AG04449 (cell line): ENCODE measurements at places on chromosomes 2 and 18.

DNA sequence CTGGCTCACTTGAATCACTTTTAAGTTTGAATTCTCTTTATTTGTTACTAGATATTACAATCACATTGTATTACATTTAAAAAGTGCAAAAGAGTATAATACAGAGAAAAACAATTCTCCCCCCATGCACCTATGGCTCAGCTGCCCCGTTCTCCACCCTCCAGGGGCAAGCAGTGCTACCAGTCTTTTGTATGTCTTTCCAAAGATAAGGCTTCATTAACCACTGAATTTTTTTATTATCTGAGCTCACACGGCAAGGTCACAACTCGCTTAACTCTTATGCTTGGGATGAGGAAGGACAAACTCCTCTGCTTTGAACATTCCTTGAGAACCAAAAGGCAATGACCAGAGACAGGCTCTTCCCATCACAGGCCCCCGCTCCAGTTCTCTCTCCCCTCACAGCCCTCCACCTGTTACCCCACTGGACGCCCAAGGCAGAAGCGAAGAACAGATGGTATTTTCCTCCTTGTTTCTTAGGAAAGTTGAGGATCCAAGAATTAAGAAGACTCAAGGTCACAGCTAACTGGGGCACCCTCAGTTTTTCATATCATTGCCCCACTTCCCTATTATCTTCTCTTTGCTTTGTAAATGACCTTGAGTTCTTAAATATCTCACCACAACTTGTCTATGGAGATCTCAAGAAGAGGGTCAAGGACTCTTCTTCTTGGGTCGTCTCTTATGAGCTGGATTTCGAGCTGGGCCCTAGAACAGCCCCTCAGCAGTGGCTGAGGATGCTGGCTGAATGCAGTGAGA lies 30.1 kb downstream of the SH2D6 start:
- DNase-seq: no peak

GRCh38 chr2:12990523-12990922 lies 273.8 kb downstream of the TRIB2 start:
- DNase-seq: no peak

GRCh38 chr2:232342635-232343565 lies 35.7 kb upstream of the ALPP start:
- no peak for DNase-seq

DNA sequence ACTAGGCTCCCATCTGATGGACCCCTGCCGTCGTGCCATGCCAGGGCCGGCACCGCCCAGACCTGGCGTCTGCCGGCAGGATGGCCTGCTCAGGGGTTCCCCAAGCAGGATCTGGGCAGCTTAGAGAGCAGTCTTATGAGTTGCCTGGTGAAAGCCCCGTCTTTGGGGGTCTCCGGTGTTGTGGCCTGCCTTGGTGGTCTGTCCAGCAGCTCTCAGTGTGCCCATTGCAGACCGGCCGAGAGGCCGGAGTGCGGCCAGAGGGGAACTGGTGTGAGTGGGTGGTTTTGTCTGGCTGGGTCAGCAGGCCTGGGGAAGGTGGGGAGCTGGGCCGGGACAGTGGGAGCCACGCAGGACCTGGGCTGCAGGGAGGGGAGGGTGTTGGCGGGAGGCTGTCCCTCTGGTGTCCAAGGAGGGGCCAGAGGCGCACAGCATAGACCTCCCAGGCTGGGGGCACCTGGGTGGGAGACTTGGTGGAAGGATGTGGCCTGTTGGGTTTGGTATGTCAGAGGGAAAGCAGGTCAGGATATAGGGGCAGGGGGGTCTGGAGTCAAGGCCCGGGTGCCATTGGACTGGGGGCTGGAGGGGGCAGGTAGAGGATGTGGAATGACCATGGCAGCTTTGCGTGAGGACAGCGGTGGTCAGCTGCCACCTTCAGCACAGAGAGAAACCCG lies 16.5 kb downstream of the GPC1 start:
- DNase-seq: no peak

- DNase-seq: no peak
Measured at GRCh38 chr2:6806604-6807003, 59.1 kb downstream of the CMPK2 start.

DNA sequence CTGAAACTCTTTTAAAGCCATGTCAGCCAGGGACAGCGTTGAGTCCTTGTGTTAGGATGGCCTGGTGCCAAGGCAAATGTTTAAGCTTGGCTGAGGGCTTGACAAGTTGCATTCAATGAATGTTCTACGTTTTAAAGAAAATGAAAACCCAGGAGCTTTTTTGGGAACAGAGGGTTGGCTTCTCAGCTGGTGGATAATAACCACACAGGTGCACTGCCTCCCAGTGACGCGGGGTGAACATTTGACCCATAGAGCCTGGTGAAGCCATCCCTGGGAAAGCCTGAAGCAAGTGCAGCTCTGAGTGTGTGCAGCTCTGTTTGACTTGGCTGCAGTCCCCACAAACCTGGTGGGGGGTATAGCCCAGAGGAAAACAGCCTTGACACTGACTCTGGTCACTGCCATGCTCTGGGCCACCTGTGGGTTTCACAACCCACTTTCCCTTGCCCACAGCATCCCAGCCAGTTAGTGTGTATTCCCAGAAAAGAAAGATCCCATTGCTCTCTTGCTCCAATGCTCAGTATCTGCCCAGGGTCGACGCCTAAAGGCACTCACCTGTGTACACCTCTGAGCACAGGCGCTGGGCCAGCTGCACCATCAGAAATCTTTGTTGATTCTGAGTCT lies 874.9 kb downstream of the RNF144A start:
- DNase-seq: no peak

- no peak for DNase-seq
Measured at GRCh38 chr2:236638707-236639106, 69.1 kb downstream of the ACKR3 start.

GRCh38 chr2:18176679-18177215 lies 298.3 kb downstream of the KCNS3 start:
- no peak for DNase-seq

GRCh38 chr18:25469489-25469888 lies 117.5 kb upstream of the ZNF521 start:
- no peak for DNase-seq

DNA sequence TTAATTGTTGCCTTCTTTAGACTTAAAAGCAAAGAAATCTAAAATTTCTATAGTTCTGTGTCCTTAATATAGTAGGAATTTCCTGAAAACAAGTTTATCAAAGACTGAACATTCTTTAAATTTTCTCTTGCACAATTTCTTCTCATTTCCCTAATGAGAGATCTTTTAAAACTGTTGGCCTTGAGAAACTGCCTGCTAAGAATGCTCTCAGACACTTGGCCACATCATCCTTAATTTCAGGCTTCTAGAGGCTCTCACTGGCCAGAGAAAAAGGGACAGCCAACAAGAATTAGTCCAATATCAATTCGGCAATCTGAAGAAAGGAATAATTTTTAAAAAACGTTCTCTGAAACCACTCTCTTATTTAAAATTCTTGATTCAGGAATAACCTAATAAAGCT lies 167.0 kb upstream of the CREB1 start:
- DNase-seq: no peak

DNA sequence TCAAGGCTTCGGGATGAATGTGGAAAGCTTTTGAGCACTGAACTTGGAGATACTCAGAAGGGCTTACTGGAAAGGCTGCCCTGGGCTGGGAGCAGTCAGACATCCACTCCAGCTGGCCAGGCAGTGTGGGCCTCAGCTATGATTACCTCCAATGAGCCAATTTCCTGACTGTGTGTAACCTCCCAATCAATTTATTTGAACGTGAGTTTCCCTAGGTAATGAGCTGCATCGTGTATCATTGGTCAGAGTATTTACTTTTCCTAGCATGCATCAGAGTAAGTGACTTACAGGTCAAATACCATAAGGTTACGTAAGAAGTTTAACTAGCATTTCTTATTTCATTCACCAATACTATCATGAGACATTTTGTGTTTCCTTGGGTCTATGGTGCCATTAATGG lies 11.0 kb upstream of the CTAGE1 start:
- DNase-seq: no peak

- DNase-seq: no peak
Measured at GRCh38 chr2:98156304-98156703, 69.3 kb downstream of the VWA3B start.

DNA sequence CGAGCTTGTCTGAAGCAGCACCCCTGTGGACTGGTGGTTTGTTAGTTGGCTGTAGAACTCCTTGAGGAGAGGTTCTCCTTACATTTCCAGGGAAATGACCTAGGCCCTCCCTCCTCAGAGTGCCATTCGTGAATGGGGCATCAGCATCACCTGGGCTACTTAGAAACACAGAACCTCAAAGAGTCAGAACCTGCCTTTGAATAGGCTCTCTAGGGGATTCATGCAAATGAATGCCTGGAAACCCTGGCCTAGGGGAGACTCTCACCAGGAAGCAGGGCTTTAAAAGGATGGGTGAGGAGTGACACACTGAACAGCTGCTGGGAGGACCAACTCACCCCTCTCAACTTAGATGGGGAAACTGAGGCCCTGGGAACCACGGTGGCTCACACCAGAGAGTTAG lies 2.1 kb upstream of the MOCOS start:
- DNase-seq: no peak

- DNase-seq: no peak
Measured at GRCh38 chr2:38836791-38837190, 38.9 kb downstream of the DHX57 start.

DNA sequence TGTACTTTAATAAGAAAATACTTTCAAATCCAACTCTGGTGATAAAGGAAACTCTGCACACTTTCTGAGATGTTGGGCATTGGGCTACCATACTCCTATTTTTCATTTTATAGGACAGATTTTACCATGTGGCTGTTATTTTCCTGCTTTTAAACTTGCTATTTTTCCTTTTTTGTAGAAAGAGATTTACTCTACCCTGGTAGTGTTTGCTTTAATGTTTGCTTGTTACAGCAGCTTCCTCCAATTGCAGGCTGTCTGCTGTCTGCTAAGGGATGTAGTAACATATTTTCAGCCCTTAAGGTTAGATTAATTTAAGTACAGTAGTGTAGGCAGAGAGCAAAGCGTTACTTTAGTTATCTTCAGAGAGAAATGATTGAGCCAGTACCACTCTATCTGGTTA lies 38.6 kb downstream of the MARCHF7 start:
- DNase-seq: no peak

DNA sequence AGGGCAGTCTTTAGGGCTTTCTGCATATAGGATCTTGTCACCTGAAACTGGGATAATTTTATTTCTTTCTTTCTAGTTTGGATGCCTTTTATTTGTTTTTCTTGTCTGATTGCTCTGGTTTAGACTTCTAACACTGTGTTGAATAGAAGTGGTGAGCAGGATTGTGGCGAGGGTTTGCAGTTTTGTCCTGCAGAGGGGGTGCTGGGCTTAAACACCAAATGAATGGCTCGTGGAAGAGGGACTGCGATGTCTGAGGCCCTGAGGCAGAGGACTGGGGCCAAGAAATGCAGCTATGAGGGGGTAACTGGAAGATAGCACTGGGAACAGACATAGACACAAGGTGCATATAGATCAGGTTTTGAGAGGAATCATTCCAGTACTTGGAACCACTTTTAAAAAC lies 20.5 kb downstream of the UBE2F start:
- no peak for DNase-seq

DNA sequence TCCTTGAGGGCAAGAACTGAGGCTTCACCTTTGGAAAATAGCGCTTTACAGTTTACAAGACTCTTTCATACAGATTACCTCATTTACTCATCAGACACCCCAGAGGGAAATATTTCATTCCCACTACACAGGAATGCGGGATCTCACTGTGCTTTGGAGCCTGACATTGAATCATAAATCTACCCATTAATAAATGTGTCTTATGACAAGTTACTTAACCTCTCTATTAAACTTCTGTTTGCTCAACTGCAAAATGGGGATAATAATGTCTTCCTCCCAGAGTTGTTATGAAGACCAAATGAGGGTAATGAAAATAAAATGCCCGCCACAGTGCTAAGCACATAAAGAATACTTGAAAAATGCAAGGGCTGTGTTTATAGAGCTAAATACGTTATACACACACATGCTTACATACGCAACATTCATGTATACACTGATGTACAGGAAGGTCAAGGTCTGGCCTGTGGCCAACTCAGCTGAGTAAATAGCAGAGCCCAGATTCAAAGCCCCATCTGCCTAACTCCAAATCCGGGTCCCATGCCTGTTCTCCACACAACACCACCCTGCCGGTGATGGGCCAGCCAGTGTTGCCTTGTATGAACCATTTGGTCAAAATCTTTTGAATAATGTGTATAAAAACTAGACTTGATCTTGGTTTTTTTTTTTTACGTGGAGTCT lies 77.8 kb upstream of the STPG4 start:
- DNase-seq: no peak

- DNase-seq: no peak
Measured at GRCh38 chr2:216073773-216074172, 7.8 kb downstream of the PECR start.

DNA sequence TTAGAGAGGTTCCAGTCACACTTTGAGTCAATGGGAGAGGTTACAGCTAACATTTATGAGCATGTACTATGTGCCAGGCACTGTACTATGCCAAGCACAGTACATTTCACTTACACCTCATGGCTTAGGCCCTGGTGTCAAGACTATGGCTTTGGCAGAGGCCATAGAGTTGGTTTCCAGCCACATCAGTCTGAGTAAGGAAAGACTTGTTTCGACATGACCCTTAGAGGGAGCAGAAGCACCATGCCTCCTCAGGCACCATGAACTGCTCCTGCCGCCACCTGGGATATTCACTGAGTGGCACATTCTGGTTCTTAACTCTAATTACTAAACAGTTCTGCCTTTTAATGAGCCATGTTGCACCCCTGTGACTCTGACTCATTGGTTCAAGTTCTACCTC lies 12.7 kb downstream of the DGUOK start:
- DNase-seq: no peak

DNA sequence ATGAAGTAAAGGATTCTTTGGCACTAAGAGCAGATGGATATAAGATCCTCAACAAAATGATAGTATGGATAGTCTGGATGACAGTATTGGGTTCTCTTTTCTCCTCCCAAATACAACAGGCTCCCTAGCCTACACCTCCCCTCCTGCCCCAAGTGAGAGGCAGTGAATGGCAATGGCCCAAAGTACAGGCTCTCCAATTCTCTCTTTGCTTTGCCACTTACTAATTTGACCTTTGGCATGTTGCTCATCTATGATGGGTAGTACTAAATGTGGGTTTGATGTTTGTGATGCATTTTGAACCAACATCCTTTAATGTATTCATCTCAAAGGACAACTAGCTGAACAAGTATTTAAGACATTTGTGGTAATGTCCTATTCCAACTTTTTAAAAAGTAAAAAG lies 65.9 kb downstream of the EIF5B start:
- DNase-seq: no peak

- DNase-seq: no peak
Measured at GRCh38 chr2:172725746-172726145, 9.9 kb upstream of the RAPGEF4 start.

GRCh38 chr2:205902041-205902899 lies 183.7 kb downstream of the INO80D start:
- no peak for DNase-seq
